Body of pancreas (tissue), 4 donors: ENCODE measurements at places on chromosomes 3 and 15. TPM values are rescaled to one million over a fixed set of nuclear protein-coding genes. Genes with fewer than 3 reads are reported as not detected.

- H3K4me3 ChIP-seq, result no peak overlapping the region
- no peaks in the 10 kb centered on the region for H3K36me3 ChIP-seq
- no peak for DNase-seq
- no peaks in the 10 kb centered on the region for H3K4me1 ChIP-seq
- H3K27me3 ChIP-seq, result no peaks in the 10 kb centered on the region
These were observed 165.1 kb downstream of the LSAMP start for GRCh38 chr3:116280130-116280740.

DNA sequence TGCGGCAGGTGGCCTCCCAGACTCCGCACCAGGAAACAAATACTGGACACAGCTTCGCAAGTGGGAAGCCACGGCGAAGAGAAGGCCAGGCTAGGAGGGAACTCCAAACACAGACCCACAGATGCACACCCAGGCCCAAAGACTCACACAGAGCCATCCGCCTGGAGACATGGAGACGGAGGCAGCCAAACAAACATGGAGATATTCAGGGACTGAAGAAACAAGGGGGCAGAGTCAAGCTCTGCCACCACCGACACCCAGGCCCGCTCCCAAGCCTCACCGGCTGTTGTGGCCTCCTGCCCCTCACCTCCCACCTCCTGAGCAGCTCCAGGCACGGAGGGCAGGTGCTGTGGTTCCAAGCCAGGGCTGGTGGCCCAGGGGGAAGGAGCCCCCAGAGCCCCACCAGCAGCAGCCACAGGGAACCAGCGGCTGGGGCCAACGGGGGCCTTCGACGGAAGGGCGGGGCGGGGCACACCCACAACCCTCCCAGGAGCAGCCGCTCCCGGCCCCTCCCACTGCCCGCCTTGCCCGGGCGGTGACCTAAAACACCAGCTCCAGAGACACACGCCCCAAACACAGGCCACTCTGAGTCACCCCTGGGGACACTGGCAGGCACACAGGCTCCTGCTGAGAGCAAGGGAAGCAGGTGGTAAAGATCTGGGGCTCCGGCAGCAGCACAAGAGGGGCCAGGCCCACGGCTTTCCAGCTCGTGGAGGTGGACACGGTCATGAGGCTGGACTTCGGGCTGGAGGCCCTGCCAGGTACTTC lies 31.9 kb downstream of the TNK2 start:
- H3K4me1 ChIP-seq, result no peaks in the 10 kb centered on the region
- no peak overlapping the region for H3K4me3 ChIP-seq
- H3K27ac ChIP-seq, result no peak overlapping the region

DNA sequence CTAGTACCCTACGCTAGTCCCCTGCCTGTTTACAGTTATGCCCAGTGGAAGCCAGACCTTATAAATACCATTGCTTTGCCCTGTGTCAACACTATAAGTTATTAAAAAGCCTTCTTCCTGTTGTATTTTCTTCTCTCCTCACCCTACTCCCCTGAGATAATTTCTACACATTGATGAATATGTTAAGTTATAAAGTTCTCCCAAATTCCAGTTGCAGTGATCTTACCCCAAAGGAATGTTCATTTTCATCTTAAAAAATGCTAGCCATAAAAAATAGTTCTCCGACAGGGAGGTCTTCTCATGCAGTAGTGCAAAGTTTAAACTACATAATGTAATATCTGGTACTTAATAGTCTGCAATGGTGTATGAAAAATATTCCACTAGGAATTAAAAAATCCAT lies 58.6 kb downstream of the MAP2K5 start:
- no peaks in the 10 kb centered on the region for H3K36me3 ChIP-seq
- no peak overlapping the region for H3K4me3 ChIP-seq
- H3K27ac ChIP-seq, result no peak overlapping the region
- no peaks in the 10 kb centered on the region for H3K27me3 ChIP-seq

DNA sequence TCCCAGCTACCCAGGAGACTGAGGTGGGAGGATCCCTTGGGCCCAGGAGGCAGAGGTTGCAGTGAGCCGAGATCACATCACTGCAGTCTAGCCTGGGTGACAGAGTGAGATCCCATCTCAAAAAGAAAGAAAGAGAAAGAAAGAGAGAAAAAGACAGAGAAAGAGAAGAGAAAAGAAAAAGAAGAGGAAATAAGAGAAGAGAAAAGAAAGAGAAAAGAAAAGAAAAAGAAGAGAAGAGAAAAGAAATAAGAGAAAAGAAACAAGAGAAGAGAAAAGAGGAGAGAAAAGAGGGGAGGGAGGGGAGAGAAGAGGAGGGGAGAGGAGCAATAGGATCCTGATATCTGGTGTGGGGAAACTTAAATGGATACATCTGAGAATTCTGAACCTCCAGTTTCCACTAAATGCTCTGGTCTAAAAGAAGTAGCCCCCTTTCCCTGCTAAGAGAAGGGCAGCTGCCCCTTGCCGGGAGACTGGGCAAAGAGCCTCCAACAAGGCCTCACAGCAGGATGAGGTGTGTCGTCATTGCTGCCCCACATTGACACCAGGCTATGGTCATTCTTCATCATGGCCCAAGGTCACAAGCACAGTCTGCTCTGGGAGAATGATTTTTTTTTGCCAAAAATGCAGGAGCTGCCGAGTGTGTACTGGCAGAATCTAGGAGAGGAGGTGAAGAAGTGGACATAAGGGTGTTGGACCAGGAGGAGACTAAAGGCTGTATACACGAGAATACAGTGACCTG lies 21.1 kb upstream of the COMMD4 start:
- no peak overlapping the region for H3K4me3 ChIP-seq
- no peaks in the 10 kb centered on the region for H3K36me3 ChIP-seq
- H3K4me1 ChIP-seq, result no peaks in the 10 kb centered on the region

GRCh38 chr3:107346564-107346963 lies 30.7 kb upstream of the CCDC54 start:
- no peaks in the 10 kb centered on the region for H3K36me3 ChIP-seq
- no peak for DNase-seq
- no peak overlapping the region for H3K27ac ChIP-seq

DNA sequence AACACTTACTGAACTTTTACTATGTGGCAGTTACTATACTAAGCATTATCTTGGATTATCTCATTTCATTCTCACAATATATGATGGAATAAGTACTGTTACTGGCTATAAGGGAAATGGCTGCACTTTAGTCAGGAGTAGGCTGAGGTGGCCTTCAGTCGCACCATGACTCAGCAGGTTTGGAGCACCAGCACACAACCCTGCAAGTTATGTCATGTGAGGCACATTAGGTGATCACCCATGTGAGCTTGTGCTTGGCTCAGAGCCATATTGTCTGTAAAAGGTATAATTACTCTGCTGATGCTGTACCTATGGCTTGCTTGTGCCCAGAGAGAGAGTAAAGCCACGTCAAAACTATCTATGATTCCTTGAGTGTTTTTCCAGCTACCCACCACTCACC lies 54.1 kb upstream of the TIPARP start:
- no peaks in the 10 kb centered on the region for H3K4me1 ChIP-seq
- no peak for DNase-seq
- H3K27ac ChIP-seq, result no peak overlapping the region
- no peak overlapping the region for H3K4me3 ChIP-seq
- no peaks in the 10 kb centered on the region for H3K36me3 ChIP-seq
- H3K27me3 ChIP-seq, result no peaks in the 10 kb centered on the region

- no peaks in the 10 kb centered on the region for H3K4me1 ChIP-seq
- no peaks in the 10 kb centered on the region for H3K27me3 ChIP-seq
- H3K4me3 ChIP-seq, result no peak overlapping the region
- H3K36me3 ChIP-seq, result no peaks in the 10 kb centered on the region
- no peak for DNase-seq
- no peak overlapping the region for H3K27ac ChIP-seq
These were observed 67.9 kb upstream of the HEG1 start for GRCh38 chr3:125123451-125124305.

GRCh38 chr15:29480949-29481348 lies 211.3 kb upstream of the NSMCE3 start:
- H3K27me3 ChIP-seq, result no peaks in the 10 kb centered on the region
- DNase-seq, result no peak
- no peaks in the 10 kb centered on the region for H3K36me3 ChIP-seq
- H3K4me3 ChIP-seq, result no peak overlapping the region
- H3K4me1 ChIP-seq, result no peaks in the 10 kb centered on the region
- H3K27ac ChIP-seq, result no peak overlapping the region

DNA sequence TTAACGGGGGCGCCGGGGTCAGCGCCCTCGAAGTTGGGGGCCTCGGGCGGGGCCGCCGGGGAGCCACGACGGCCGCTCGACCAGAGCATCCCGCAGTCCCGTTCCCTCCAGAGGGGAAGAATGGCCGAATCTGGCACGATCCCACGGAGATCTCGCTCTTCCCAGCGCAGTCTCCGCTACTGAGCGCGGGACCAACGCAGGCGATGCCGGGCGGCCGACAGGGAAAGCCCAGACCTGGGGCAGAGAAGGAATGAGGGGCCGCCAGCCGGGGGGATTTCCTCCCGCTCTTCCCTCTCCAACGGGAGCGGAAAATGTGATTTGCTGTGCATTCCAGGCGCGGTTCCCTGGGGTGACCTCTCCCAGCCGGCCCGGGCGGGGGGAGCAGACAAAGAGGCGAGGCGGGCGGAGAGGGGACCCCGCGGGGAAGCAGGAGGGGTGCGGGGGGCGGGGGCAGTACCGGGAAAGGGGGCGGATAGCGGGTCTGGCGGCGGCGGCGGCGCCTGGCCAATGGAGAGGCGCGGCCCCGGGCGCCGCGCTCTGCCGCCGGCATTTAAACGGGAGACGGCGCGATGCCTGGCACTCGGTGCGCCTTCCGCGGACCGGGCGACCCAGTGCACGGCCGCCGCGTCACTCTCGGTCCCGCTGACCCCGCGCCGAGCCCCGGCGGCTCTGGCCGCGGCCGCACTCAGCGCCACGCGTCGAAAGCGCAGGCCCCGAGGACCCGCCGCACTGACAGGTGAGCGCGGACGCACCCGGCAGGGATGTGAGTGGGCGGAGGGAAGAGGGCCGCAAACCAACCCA lies at the start of gene GREM1:
GREM1 (plus strand) TSS at position 579 of the 801 bp plus-strand sequence. CDS start 12,687 bp downstream, outside the sequence.
- no peaks in the 10 kb centered on the region for H3K36me3 ChIP-seq
- H3K27ac ChIP-seq, result no peak within 1 kb of the TSS

DNA sequence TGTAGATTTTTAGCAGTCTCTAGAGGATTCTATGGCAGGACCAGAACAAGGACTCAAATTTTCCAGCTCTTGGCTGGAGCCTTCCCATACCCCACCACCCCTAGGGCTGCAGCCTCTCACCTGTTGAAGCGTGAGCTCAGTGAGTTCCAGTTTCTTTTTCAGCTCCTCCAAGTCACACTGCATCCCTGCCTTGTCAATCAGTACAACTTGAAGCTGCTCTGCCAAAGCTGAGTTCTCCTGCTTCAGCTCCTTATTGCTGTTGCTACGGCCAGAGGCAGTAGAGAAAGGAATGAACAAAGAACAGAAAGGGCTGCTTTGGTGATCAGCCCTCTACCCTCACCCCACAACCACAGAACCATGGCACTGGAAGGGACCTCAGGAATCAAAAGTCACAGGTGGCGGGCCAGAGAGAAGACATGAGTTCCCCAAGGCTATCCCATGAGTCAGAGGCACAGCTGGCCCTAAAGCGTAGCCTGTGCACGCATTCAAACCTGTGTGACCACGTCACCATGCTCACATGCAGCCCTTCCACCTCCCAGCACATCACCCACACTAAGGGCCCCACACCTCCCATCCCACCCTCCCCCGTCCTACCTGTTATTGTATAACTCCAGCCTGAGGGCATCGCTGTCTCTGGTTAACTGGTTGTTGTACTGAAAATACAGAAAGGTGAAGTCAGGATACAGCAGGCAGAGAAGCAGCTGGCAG lies 83.3 kb upstream of the C2CD4B start:
- no peaks in the 10 kb centered on the region for H3K27me3 ChIP-seq
- no peaks in the 10 kb centered on the region for H3K36me3 ChIP-seq
- no peak overlapping the region for H3K27ac ChIP-seq
- DNase-seq, result no peak

DNA sequence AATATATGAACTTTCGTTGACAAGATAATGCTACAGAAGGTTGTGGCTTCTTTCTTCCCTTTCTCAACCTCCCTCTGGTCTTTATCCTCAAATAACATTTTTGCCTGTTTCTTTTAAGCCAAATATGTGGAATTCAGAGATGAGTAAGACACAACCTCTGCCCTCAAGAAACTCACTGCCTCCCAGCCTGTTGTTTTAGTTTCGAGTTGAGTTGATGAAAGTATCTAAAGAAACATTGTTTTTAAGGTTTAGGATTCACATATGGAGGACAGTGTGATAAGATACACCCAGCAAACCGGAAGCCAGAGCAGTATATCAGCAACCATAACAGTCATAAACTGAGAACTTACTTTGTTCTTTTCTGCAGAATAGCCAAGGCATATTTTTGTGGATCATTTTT lies 218.6 kb downstream of the THSD4 start:
- no peaks in the 10 kb centered on the region for H3K27me3 ChIP-seq
- H3K4me3 ChIP-seq, result no peak overlapping the region
- DNase-seq, result no peak
- no peaks in the 10 kb centered on the region for H3K36me3 ChIP-seq
- H3K27ac ChIP-seq, result no peak overlapping the region

The CLEC3B gene
- total RNA-seq, result 4.9 TPM

The ST3GAL6 gene
- 35.3 TPM for total RNA-seq

The BCHE gene
- 0.52 TPM for total RNA-seq

The ITPKA gene
- 0.33 TPM for total RNA-seq

The IL5RA gene
- total RNA-seq, result not detected

The TRH gene
- not detected for total RNA-seq

The FNDC3B gene
- 64.3 TPM for total RNA-seq
